ENCODE measurements at places on chromosomes 13 and 19.

GRCh38 chr13:89227356-89227755, 1556.2 kb downstream of the SLITRK5 start:
- DNase-seq: no peak

- peak; percentile 56 for DNase-seq
These were observed 4.6 kb downstream of the SAFB start for GRCh38 chr19:5627395-5627904.

- DNase-seq: no peak
These were observed 10.0 kb upstream of the PNMA8A start for GRCh38 chr19:46481223-46481848.

DNA sequence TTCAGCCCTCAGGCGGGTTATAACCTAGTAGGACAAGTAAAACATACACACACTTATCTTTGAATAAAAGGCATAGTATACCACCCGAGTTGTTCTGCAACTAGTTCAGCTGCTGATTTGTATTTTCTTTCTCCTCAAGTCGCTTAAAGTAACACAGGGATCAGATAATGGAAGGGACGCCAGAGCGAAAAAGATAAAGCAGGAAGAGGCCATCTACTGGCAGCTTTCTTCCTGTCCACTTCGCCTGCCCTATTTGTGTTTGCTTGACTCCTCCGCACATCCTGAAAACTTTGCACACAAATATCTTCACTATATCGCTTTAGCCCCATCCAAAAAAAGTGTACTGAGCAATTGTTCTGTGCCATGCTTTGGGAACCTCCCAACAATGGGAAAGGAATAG, 238.0 kb upstream of the SOX21 start:
- DNase-seq: no peak

DNA sequence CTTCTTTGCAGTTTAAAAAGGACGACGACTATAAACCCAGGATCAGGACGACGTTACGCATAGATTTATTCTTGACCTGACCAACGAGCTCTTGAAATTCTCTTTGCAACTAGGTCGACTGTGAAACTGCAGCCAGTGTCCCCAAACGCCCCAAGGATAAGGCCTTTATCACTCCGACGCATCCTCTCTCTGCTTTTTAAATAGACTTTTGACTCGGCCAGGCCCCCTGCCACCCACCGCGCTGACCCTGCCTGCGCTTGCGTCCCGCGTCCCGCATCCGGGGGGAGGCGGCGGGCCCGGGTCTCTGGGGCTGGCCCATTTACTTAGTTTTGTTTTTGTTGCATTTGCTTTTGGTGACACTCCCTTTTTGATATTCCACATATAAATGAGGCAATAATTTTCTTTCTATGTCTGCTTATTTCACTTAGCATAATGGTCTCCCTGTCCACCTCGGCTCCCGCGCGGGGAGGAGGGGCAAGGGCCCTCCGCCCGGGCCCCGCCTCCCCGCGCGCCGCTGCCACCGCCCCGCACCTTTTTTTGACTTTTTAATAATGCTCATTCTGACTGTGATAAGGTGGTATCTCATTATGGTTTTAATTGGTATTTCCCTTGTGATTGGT, 17.4 kb downstream of the RB1 start:
- no peak for DNase-seq
